ENCODE measurements at places on chromosomes 2 and 18.

- DNase-seq: no peak
Measured at GRCh38 chr18:12041561-12041960, 52.1 kb upstream of the ANKRD62 start.

DNA sequence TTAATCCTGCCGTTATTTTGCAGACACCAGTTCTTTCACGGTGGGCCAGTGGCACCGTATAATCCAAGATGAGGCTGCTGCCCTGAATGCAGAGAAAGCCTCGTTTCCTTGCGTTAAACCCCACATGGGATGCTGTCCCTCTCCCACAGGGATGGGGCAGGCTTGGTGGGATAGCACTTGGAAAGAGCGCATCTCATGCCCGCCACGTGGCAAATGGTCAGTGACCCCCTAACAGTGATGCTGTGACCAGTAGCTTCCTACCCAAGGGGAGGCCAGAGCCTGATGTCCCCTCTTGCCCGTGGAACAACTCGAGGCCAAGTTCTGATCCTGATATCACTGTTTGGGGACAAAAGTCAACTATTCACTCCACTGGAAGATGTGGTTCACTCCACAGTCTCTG lies 73.3 kb downstream of the RHOB start:
- DNase-seq: no peak

- peak; percentile 34 for DNase-seq
Measured at GRCh38 chr2:61471905-61472805, 1.3 kb upstream of the USP34 start.

DNA sequence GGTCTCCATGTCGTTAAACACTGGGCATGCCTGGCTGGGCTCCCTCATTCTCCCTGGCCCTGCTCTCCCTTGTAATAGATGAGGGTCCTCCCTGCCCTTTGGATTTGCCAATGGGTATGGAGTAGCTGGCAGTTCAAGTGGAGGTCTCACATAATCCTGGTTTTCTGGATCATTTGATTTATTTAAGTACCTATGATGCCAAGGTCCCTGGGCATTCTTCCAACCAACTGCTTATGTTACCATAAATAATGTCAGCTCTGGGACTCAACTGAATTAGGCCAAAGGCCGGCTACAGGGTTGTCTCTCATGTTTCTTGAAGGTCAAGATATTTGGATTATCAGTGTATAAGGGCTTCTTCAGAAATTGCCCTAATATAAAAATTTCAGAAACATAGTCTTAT lies 104.9 kb upstream of the LYPD6 start:
- DNase-seq: peak; percentile 22

DNA sequence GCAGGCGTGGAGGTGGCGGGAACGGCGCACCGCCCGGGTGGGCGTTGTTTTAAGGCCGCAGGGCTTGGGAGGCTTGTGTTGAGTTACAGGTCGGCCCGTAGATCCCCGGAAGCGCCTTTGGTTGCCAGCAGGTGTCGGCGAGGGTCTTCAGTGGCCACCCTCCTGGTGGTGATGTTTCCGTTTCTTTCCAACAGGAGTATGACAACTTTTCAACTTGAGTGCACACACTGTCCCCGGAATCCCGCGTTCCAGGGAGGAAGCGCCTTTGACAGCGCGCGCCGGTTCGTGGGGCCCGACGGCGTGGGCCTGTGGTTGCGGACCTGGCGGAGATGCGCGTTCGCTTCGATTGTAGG lies 1.0 kb upstream of the HDAC4 start:
- DNase-seq: peak; percentile 12

GRCh38 chr2:72846171-72847095 lies 20.6 kb upstream of the EXOC6B start:
- no peak for DNase-seq

- DNase-seq: no peak
Measured at GRCh38 chr2:54212456-54212855, 43.6 kb downstream of the TSPYL6 start.

DNA sequence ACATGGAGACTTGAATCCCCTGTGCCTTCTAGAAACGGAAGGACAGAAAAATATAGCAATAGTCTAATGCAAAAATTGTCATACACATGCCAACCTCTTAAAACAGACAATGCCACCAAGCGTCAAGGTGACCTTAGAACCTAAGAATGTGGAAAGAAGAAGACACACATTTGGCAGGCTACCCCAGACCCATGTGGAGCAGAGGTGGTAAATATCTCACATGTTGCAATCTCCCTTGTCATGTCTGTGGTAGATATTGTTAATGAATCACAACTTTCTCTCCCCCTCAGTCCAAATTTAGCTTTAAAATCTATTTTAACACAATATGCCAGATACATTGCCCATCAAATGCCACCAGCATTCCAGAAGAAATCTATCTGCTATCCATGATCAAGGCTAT lies 137.4 kb downstream of the HNMT start:
- no peak for DNase-seq

DNA sequence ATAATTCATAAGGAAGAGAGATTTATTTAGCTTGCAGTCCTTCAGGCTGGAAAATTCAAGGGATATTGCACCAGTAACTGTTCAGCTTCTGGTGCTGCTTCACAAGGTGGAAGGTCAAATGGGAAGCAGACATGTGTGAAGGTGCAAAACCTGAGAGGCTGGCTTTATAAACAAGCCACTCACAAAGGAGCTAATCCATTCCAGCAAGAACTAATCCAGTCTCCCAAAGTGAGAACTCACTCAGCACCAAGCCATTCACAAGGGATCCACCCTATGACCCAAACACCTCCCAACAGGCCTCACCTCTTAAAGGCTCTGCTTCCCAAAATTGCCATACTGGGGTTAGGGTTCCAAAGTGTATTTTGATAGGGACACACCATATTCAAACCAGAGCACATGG lies 1018.4 kb upstream of the ACVR2A start:
- no peak for DNase-seq

DNA sequence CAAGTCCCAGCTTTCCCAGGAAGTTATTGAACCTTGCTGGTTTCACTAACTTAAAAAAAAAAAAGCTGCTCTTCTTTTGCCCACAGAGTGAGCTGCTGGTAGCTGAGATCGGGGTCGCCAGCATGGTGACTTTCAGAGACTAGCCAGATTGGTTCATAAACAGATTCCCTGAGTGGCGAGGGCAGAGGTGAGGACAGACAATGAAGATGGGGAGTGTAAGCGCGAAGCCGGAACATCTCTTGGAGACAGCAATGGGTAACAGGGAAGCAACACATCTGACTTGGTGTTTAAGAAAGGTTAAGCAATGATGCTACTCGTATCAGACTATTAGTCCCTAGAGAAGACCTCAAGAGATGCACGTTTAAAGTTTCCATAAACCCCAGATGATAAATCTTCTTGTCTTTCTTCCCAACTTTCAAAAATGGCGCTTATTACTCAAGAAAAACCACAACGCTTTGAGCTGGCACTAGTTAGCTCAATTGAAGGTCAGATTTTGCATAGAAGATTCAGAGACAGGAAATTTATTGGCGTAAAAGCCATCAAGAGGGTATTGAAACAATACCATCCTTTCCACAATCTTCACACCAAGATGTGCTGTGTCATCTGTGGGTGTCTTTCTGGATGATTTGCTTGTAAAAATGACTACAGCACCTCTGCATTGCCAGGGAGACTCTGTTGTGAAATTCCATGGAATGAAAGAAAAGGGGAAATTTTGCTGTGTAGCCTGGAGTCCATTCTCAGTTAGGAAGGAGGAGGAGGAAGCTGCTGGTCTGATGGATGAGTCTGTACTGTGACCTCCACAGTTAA lies 193.1 kb upstream of the CXCR4 start:
- DNase-seq: no peak

DNA sequence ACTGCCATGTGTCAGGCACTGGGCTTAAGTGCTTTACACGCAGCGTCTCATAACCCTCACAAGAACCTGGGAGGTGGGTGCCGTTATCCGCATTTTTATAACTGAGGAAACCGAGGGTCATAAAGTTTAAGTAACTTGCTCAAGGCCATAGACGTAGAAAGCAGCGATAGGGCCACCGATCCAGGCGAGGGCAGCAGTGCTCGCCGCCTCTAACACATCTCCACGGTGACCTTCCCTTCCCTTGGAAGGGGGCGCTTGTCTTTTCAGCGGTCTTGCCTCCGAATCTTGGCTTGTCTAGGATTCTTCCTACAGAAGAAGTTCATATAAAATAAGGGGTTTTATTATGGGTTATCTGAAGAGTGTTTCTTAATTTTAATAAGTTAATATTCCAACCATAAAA lies 186.6 kb downstream of the GBX2 start:
- DNase-seq: no peak

- DNase-seq: no peak
Measured at GRCh38 chr2:182715121-182715891, 751 bp upstream of the DNAJC10 start.

GRCh38 chr18:28728891-28729290 lies 552.0 kb upstream of the CDH2 start:
- no peak for DNase-seq

GRCh38 chr2:224417361-224417729 lies 15.4 kb upstream of the FAM124B start:
- DNase-seq: no peak

Data from COR-L47 (cell line).